NCI-H2227 treated with DMSO at 0.1 percent for 48 hours (cell line): ENCODE measurements at places on chromosomes 13 and 19.

DNA sequence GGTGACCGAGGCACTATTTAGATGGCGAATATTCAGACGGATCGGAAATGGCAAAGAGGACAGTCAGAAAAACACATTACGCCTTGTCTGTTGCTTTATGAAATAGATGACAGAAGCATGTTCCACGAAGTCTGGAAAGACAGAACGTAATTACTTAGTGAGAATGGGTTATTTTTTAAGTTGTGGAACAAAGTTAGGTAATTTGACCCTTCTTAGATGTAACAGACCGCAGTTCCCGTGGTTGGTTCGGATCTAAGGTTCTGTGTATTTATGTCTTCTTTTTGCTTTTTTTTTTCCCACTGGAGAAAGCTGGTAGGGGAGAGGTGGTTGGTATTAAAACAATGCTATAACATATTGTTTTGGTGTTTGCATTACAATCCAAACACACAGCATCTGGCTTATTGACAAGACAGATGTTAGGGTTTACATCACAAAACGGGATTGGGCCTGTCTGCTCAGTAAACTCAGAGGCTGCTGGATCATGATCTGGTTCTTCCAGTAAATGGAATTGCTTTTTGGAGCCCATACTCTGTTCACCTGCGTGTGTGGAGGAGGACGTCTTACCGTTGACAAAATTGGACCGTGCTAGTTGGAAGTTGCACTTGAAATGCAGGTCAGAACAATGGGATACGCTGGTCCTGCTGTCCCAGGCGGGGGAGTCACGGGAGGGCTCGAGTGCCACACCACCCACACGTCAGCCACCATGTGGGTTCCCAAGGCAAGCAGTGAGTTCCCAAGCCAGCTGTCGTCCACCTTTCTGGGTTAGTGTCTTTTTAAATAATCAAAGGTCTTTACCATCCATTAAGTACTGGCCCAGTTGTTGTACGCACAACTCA, 13.8 kb downstream of the ATP11A start:
- no peak for DNase-seq

GRCh38 chr19:23075031-23075733, 41.6 kb upstream of the ZNF730 start:
- peak; percentile 84 for DNase-seq

GRCh38 chr19:12792853-12793289, 1.6 kb downstream of the JUNB start:
- no peak for DNase-seq

DNA sequence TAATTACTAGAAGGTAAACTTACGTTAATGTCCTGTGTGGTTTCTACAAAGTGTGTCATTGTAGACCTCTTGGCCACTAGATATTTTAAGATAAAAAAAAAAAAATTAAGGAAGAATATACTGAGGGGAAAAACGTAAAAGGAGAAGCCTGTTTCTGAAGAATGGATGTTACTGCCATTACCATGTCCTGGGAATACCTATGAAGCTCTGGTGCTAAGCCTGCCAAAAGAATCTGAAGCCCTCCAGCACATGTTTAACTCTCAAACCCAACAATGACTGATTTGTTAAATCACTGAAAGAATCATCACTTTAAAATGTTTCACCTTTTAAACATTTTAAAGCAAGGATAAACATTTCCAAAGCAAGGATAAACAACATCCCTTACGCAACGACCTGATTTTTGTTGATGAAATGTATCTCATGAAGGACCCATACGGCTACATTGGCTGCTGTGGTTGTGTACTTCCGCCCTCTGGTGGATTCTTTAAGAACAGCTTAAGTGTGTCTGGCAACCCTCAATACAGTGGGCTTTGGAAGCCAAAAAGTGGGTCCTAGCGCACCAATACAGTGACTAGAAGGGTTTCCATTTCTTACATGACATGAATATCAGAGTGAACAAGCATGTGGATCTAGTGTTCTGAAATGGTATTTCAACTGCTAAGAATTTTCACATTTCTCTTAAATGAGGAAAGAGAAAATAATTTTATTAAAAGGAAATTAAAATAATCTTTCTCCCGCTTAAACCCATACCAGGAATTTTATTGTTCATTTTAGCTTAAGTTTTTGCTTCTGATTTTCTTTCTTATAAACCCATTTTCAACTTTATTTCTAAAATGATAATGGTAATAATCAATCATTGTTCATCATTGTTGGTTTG, 74.5 kb upstream of the RAP2A start:
- DNase-seq, result peak; percentile 57

DNA sequence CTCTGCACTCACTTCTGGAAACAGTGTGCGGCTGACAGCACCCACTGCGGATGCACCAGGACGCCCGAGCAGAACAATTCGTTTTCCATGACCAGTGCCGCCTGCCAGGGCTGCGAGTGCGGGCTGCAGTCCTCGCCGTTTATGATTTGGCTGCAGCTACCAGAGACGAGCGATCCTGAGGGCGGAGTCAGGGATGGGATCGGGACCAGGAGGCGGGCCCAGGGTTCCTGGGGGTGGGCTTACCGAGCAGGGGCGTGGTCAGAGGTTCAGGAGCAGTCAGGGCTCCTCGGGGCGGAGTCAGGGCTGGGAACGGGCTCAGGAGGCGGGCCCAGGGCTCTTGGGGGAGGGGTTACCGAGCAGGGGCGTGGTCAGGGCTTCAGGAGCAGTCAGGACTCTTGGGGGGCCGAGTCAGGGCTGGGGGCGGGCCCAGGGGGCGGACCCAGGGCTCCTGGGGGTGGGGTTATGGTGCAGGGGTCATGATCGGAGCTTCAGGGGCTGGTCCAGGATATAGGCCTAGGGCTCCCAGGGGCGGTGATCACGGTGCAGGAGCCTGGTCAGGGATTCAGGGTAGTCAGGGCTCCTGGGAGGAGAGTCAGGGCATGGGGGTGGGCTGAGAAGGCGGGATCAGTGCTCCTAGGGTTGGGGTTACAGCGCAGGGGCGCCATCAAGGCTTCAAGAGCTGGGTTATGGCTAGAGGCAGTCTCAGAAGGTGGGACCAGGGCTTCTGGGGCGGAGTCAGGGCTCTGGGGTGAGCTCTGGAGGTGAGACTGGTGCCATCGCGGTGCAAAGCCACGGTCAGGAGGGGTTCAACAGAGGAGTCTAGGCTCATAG, 1.7 kb downstream of the KLK4 start:
- DNase-seq, result peak; percentile 66

GRCh38 chr19:47324502-47324901, 7.5 kb upstream of the C5AR2 start:
- DNase-seq, result no peak

GRCh38 chr19:37941782-37942515, 34.9 kb downstream of the SIPA1L3 start:
- DNase-seq, result no peak

GRCh38 chr13:87107651-87108050, 563.5 kb upstream of the SLITRK5 start:
- no peak for DNase-seq

GRCh38 chr19:11123114-11123513, 32.5 kb downstream of the SPC24 start:
- no peak for DNase-seq

DNA sequence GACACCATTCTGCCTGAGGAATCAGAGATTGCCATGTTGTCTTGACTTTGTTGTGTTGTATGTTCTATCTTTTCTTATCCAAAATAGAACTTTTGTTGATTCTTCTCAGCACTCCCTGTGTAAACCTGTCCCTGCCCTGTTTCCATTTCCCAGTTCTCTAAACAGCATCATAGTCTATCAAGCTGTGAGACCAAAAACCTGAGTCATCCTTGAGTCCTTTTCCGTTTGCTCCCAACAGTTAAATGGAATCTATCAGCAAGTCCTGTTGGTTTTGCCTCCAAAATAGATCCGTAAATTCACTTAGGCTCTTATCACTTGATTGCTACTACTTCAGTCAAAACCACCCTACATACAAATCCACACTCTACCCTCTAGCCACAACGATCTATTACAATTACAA, 667.1 kb downstream of the PCDH9 start:
- no peak for DNase-seq

DNA sequence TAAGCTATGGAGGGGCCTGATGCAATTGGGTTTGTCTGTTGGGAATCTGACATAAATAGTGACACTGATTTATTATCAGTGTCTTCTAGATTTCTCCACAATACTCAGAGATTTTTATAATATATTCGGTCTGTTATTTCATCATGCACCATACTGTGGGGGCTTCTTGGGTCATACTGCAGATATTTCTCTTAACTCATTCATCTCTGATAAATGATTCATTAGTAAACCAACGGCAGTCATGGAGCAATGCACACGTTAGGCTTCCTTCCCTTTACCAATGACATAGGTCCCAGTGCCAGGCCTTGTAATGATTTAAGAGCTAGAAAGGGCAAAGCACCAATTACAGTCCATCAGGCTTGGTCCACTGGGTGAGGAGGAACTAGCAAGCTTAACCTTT, 53.6 kb downstream of the FAM216B start:
- DNase-seq, result no peak

GRCh38 chr19:44876930-44877535, 14.0 kb upstream of the TOMM40 start:
- no peak for DNase-seq
